ENCODE measurements at places on chromosomes 6 and 20.
A peak's percentile ranks its signal among the peaks of the same experiment; 100 is the strongest.

GRCh38 chr20:36117638-36118037 lies 36.9 kb upstream of the EPB41L1 start:
- DNase-seq, result no peak

DNA sequence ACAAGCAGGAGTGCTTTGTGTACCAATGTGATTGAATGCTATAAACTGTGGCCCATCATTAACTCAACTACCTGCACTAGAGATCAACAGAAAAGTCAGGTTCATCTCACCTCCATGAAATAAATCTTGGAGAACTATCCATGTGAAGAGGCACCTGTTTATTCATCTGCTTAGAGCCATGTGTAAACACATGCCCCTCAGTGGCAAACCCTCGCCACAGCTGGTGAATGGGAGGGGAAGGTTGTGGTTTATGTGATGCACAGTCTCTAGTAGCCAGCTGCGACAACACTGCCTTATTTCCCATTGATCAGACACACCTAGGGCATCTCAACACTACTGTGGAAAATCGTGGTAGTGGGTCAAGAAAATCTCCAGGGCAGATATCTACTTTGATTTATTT lies 640.2 kb downstream of the PTPRT start:
- DNase-seq, result no peak

DNA sequence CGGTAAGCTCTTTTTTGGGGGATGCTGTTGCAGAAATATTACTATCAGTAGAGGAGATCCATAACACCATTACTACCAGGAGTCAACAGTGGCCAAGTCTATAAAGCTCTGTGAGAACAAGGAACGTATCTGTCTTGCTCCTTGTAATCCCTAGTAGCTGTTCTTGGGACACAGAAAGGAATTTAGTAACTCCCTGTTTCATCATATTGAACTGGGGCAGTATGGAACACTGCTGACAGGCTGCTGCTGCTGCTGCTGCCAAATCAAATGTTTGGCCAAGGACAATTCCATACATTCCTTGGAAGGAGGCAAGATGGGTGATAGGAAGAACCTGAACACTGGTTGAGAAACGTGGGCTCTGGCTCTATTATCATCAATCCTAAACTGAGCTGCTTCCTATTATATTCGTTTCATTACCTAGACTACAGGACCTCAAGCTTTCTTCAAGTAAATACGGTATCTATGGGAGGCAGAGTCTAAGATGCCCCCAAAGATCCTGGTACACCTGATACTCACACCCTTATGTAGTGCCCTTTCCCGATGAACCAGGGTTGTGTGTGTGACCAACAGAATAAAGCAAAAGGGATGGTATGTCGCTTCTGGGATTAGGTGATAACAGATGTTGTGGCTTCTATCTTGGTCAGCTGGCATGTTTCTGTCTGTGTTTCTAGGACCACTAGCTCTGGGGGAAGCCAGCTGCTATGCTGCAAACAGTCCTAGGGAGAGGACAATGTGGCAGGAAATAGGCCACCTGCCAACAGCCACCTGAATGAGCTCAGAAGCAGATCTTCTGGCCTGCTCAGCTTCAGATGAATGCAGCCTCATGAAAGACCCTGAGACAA lies 39.5 kb downstream of the ELOVL5 start:
- no peak for DNase-seq

GRCh38 chr6:12622566-12622965 lies 94.0 kb upstream of the PHACTR1 start:
- no peak for DNase-seq

GRCh38 chr6:52254731-52255378 lies 10.6 kb upstream of the IL17F start:
- DNase-seq, result no peak

- DNase-seq, result no peak
Observed at GRCh38 chr6:109791301-109791700, 100.2 kb downstream of the FIG4 start.

- no peak for DNase-seq
Observed at GRCh38 chr6:109701774-109702173, 10.7 kb downstream of the FIG4 start.

DNA sequence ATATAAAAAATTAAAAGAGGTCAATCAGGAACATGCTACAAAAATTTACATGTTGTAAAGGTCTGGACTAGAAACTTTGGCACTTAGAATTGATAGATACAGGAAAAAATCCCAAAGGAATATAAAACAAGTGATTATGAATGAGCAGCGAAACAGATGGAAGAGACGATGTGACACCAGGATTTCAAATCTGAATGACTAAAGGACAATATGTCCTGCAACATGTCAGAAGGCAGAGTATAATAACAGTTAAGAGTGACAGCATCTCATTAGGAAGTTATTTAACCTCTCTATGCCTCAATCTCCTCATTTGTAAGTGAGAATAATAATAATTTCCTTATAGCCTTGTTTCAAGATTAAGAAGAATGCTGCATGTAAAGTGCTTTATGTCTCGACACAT lies 50.3 kb downstream of the FRK start:
- no peak for DNase-seq

- DNase-seq, result no peak
Observed at GRCh38 chr6:30612687-30613248, 4.3 kb downstream of the PPP1R10 start.

GRCh38 chr6:108686896-108687295 lies 126.2 kb downstream of the FOXO3 start:
- no peak for DNase-seq

DNA sequence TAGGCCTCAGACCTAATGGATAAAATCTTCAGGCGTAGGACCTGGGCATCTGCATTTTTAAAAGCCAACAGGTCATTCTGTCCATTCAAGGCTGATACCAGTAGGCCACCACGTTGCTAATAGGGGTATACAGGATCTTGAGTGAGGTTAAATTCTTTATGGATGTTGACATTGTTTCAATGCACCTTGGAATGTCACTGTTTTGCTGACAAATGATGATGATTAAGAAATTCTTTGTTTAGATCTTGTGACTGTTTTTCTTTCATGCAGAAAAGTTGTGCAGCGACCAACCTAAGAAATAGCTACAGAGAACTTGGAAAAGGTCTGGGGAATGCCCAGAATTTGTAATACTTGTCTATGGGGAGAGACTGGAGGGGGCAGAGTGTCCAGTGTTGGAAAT lies 101.1 kb upstream of the CLDN20 start:
- no peak for DNase-seq

- no peak for DNase-seq
Observed at GRCh38 chr20:24407151-24407550, 62.3 kb upstream of the SYNDIG1 start.

GRCh38 chr6:45681860-45682511 lies 304.3 kb upstream of the SUPT3H start:
- DNase-seq, result peak; percentile 46

- DNase-seq, result no peak
Observed at GRCh38 chr6:5592886-5593519, 331.7 kb downstream of the FARS2 start.

GRCh38 chr6:43917878-43918382 lies 147.9 kb downstream of the VEGFA start:
- DNase-seq, result no peak

GRCh38 chr6:45590226-45590625 lies 212.5 kb upstream of the SUPT3H start:
- no peak for DNase-seq

DNA sequence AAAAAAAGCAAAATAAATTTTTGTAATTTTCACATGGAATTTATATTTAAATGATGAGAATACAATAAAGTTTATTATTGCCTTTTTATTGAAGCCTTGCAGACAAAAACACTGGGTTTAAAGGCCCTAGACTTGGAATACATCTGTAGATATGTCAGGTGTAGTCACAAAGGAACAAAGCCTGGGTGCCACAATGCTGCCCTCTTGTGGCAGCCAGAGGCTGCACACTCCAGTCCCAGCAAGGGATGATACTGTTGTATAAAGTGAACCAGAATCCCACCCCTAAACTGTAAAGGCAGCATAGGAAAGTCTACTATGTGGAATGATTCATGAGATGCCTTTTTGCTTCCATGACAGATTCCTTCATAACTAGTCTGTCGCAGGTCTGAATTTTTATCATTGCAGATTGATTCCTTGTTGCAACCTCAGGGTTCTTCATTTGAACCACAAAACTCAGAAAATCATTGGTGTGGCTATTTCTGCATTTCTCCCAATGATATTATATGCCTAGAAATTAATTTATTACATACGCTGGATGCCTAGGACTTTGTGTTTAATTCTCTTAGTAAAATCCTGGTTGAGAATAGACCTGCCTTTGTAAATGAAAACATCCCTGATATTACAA lies 37.0 kb downstream of the MAK start:
- DNase-seq, result peak; percentile 62

DNA sequence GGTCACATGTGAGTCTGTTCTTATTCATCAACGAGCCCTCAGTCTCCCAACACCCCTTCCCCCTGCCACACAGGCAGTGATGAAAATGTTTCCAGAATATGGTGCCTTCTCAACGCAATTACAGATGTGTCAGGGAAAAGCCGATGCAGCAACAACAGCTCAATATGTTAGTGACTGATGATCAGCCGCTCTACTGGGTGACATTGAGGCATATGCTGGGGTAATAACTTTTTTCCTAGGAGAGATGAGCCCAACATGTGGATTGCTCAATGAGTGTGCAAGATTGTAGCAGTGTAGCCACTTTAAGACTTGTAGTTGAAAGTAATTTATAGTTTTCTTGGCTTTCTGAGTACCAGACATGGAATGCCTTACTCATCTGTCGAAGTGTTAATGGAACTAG lies 49.4 kb downstream of the DTD1 start:
- DNase-seq, result no peak

- peak; percentile 33 for DNase-seq
Observed at GRCh38 chr20:45752746-45753145, 30.6 kb downstream of the SPINT4 start.

DNA sequence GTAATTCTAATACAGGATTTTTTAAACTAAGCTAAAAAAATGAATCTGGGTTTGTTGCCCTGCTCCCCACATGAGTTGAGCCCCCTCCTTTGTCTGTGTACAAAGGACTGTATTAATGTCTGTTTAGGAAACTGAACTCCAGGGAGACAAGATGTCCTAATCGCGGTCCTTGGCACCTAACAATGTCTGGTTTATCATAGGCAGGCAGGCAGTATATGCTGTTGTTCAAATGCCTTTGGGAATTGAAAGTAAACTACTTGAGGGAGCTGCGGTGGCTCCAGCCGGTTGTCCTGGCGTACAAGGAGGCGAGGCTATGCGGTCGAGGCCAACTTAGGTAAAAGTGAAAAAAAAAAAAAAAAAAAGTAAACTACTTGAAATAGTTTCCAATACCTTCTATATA lies 98.5 kb downstream of the TULP4 start:
- DNase-seq, result no peak

DNA sequence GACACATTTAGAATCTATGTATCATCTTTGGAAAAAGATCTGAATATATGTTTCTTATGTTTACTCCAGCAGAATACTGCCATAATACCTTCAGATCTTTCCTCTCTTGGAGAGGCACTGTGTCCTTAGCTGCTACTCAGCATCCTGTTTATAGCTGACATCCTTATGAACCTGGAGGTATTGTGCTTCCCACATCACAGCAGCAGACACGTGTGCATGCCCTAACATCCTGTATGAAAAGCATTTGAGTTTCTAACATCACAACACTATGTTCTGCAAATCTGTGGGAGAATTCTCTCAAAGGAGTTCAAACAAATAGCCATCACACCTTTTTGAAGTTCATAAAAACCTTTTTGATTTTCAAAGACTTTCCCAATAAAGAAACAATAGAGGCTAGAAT lies 216.0 kb downstream of the GJA1 start:
- no peak for DNase-seq

GRCh38 chr6:169328112-169328801 lies 74.6 kb upstream of the THBS2 start:
- no peak for DNase-seq

DNA sequence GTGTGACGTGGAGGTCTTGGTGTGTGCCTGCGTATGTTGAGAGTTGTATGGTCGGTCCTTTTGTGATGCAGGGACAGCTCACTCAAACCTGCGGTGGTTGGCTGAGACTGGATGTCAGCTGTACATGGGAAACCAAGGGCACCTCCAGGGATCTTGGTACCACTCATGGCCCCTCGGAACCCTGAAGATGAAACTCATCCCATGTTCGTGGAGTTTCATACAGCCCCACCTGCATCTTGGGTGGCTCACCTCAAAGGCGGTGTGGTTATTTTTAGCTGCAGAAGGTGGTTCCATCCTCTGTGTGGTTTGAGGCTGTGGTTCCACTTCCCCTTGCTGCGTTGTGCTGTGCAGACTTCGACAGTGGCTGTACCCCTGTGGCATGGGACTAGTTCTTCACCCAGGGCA lies 52.6 kb upstream of the SLC22A1 start:
- DNase-seq, result peak; percentile 30

DNA sequence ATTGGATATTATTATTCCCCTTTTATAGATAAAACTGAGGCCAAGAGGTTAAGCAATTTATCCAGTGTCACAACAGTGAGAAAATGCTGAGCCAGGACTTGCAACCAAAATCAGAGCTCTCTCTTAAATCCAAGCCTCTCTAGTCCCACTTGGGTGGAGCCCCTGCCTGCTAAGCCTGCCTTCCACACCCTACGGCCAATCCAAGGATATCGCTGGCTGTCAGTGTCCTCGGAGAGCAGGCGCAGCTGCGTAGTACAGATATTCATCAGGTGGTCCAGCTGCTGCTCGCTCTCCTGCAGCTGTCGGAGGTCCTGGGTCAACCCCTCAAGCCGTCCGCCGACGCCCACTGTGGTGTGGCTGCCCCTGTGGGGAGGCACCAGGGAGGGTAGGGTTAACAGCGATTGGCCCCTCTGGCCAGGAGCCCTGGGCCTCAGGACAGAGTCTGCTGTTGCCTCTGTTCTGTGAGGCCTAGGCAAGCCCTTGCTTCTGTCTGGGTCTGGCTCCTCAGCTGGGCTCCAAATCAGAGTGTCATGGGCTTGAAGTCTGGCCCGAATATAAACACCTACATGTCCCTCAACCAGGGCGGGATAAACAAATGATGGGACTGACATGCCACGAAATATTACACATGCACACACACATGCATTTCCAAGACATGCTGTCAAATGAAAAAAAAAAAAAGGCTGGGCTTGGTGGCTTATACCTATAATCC lies 3.9 kb upstream of the NECAB3 start:
- DNase-seq, result no peak

DNA sequence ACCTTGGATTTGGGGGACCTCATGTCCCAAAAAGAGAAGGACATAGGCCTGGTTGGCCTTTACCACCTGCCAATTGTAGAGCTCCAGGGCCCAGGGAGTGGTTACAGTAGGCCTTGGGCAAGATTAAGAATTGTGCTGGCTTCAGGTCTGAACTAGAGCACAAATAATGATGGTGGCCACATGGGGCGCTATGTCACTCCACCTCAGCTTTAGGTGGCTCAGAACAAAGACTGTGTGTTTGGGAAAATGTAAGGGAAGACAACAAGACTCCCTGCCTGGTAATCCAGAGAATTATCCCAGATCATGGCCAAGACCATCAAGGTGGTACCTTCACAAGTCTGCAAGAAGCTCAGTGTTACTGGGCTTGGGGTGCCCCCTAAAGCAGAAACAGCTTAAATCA lies 224.9 kb upstream of the OPRM1 start:
- no peak for DNase-seq

DNA sequence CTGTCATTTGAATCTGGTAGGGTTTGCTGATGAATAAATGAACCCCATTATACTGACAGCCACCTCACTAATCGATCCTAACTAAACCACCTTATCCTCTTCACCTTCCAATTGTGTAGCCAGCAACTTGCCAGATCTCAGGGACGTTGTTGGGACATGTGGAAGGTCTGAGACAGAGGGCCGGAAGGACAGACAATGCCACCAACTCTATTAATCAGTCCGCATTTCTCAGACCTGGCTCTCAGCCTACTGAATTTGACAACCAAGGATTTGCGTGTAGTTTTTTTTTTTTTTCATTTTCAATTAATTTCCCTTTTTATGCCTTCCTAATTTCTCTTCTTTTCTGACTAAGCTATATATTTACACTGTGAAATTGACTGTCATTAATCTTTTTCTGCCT lies 122.5 kb downstream of the CARMIL1 start:
- DNase-seq, result no peak

Data from stimulated activated naive CD8-positive, alpha-beta T cell treated with anti-CD3 and anti-CD28 coated beads, Interleukin-15, Interleukin-2, amounts not matched to agents 100 U/mL and 50 U/mL, for 24 hours (primary cell).